ENCODE measurements at places on chromosomes 5 and 9.

GRCh38 chr5:140821375-140822280 is at the start of gene PCDHA5:
Gene PCDHA5, plus strand, starts transcription at chr5:140821613.
- peak; percentile 11 for DNase-seq

- DNase-seq: no peak
Measured at GRCh38 chr9:14989811-14990210, 79.6 kb upstream of the FREM1 start.

- no peak for DNase-seq
Measured at GRCh38 chr9:113322671-113323070, 17.4 kb downstream of the WDR31 start.

DNA sequence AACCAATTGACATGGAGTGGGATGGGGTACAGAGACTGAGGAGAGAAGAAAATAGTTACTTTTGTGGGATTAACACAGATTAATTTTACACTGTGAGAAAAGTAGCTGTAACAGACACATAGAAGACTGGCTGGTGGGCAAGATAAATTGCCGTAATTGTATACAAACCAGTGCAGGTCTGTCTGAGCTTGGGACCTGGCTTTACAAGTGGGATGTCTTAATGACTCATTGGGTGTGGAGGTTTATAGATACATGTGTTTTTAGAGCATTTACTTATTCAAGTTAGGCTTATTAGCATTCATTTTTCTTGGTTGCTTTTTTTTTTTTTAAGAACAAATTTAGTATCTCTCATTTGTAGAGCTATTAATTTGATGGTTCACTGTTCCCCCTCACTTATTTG is 37.5 kb downstream of the SLC44A1 start:
- DNase-seq: no peak

- no peak for DNase-seq
Measured at GRCh38 chr9:114210136-114210535, 54.8 kb downstream of the COL27A1 start.

- DNase-seq: no peak
Measured at GRCh38 chr9:114988962-114989599, 58.7 kb upstream of the TNFSF8 start.

GRCh38 chr9:126752881-126753670 is 51.8 kb upstream of the ZBTB43 start:
- no peak for DNase-seq

DNA sequence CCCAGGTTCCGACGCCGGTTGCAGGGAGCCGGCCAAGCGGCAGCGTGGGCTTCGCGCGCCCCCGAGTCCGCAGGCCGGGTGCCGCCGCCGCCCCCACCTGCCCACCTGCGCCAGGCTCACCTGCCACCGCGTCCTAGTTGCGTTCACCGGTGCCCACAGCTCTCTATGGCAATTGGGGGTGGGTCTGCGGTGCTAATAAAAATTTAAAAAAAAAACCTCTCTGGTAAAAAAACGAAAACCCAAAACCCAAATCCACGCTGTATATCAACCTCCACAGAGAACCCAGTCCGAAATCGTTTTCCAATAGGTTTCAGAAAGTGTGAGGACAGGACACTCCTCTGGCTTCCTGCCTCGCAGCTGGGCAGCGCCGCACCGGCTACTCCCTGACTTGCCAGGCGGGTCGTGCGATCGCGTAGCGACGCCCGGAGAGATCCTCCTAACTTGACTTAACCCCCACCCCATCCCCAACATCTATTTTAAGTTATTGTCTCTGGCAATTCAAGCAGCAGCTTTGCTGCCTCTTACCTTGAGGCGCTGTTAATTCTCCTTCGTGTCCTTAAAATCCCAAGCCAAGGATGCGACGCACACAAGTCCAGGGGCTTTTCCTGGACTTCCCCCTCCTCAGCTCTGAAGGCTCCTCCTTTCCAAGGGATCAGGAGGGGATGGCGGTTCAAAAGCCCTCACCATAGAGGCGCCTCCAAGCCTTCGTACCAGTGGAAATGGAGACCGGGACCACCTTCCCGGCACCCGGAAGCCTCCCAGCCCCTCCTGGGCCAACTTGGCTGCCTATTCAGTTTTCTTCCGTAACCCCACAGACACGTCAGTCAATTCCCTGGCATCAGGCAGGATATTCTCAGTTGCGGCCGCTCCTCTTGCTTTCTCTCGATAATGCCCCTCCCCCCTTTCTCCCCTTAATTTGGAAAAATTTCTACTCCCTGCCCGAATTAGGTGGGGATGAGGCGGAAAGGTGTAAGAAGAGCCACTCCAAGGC is 1639.4 kb upstream of the C9orf72 start:
- DNase-seq: peak; percentile 42

DNA sequence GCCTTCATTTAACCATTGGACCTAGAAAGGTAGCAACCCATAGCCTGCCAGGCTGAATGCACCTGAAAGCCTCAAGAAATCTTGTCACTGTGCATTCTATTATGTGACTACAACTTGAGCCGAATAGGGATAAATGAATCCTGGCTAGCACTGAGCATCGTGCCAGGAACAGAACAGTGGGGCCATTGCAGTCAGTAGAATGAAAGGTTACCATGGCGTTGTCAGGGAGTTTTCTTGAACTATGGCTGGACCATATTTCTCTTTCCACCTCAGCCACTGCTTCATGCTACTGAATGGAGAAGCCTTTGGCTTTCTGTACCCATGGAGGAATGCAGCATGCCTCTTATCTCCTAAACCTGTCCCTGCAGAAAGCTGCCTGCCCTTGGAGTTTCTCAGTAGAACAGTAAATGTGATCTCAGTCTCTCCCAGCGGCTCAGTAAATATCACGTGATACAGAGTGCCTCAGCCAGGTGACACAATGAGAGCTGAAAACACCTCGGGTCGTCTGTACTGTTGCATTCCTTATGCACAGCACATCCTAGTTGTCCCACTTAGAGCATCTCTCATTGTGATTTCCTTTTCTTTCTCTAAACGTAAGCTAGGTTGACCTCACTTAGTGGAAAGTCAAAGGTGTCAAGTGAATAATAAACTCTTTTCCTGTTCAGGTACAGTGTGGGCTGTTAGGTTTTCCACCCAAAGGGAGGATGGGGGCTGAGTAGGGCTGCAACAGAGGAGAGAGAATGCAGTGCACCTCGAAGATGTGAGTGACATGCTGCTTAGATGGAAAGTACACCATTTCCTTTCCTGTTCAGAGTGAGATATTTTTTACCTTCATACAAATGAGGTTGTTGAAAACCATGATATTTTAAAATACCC is 115.3 kb downstream of the MACIR start:
- no peak for DNase-seq

GRCh38 chr9:127589955-127590370 is 22.1 kb upstream of the STXBP1 start:
- peak; percentile 72 for DNase-seq

DNA sequence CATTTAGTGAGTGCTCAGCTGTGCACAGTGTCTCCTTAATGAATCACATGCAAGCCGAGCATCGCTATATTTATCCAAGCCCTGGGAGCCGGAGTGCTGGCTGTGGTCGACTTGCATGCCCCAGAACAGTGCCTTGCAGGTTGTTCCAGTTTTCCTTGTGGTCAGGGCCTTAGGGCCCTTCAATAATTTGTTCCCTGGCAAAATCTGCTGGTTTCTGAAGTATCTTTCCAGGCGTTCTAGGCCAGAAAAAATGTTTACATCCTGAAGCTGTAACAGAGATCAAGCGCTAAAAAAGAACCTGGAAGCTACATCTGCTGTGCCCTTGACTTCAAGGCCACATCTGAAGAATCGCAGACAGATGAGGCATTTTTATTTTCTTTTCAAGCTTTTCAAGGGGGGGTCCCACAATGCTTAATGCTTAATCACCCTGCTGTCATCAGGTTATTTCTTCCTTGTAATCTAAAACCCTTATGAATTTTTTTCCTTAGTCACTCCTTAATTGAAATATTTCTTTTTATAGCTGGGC is 105.8 kb downstream of the DOCK2 start:
- no peak for DNase-seq

DNA sequence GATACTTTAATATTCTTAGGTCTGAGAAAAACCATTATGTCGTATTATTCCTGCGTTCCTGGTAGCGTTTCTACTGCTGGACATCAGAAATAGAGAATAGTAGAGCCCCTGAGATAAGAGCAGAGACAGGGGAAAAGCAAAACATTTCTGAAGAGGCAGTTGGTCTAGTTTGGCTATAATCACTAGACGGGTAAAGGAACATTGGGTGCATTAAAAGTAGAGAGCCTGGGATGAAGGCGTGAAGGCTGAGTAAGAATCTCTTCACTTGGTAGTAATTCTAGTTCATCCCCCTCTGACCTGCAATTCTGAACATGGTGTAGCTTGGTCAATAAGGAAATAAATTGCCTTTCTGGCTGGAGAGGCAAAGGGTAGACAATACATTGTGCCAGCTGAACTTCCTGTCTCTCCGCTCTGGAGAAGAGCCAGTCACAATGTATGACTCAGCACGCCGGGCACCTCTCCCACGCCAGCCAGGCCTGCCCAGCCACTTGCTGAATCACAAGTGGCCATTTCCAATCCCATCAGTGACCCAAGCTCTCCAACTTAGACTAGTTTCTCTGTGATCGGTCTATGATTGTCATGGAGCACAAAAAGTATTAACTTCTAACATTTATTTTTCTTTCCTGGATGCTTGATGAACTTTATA is 75.4 kb downstream of the STK32A start:
- peak; percentile 13 for DNase-seq

- DNase-seq: no peak
Measured at GRCh38 chr5:175814691-175815090, 56.7 kb upstream of the CPLX2 start.

- DNase-seq: no peak
Measured at GRCh38 chr5:98977723-98978122, 48.9 kb upstream of the CHD1 start.

DNA sequence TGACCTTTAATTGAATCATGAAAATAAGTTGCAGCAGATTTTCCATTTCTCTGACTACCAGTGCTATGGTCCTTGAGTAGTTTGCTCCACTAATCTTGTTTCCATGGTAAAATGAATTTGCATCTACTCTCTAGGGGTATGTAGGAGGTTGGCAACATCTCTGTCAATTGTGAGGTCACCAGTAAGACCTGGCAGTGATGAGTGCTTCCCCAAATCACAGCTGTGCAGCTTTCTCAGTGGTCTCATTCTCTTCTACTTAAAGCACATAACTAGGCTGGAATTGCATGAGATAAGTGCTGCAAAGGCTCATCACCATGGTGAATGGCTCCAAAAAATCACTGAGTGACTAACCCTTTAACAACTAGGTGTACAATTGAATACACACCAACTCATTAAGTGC is 36.3 kb downstream of the ADAMTS19 start:
- no peak for DNase-seq

DNA sequence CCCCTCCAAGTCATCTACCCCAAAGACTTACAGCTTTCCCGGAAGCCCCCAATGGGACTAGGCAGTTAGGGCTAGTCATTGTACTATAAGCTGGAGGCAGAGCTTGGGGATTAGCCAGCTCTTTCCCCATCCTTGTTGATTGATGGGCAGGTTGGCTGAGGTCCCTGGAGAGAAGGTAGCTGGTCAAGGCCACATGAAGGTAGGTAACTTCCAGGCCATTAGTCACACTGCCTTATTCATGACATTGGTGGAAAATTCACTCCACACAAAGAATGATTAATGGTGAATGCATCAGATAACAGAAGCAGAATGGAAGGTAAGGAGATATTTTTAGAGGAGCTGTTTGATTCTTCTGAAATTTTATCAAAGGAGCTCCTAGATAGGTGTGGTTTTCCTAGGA is 49.5 kb upstream of the TGFBR1 start:
- DNase-seq: no peak

DNA sequence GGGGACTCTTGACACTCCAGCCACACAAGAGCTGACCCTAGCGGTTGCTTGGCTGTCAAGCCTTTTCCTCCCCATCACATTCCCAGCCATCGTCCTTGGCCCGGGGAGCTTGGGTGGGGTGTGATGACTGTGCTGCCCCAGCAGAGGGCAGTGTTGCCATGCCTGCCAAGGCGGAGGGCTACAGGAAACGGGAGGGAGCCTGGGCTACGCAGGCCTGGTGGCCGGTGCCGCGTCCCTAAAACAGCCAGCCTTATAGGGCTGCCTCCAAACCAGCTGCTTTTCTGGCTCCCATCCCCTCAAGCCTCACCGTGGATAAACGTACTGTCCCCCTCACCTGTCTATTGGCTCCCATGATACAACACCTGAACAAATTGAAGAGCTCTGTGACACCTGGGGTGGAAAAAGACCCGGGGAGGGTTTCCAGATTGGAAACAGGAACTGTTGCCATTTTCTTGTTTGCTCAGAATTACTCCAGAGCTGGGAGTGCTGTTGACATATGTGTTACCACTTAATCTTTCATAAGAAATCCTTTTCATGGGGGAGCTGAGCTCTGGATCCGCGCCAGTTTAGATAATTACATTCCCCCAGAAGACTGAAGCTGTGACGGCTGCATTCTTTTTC is 72.8 kb upstream of the ASTN2 start:
- DNase-seq: peak; percentile 87

GRCh38 chr9:34562135-34562745 is 27.3 kb downstream of the CNTFR start:
- DNase-seq: peak; percentile 77

GRCh38 chr9:111161015-111161415 is 122.7 kb upstream of the LPAR1 start:
- DNase-seq: no peak

DNA sequence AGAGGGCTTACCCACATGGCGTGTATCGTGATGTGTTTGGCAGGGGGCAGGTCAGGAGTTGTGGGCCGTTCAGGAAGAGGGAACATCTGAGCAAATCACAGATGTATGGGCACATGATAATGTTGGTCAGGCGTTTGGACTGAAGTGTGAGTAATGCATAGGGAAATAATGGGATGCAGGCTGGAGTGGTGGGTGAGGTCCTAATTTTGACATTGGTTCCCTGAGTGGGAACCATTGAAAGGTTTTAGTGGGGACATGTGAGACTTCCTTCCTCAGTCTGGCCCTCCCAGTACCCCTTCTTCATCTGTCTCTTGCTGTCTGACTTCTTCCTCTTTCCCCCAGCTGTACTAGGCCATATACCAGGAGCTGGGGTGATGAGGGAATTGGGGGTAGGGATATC is 7.6 kb downstream of the OTULIN start:
- no peak for DNase-seq

DNA sequence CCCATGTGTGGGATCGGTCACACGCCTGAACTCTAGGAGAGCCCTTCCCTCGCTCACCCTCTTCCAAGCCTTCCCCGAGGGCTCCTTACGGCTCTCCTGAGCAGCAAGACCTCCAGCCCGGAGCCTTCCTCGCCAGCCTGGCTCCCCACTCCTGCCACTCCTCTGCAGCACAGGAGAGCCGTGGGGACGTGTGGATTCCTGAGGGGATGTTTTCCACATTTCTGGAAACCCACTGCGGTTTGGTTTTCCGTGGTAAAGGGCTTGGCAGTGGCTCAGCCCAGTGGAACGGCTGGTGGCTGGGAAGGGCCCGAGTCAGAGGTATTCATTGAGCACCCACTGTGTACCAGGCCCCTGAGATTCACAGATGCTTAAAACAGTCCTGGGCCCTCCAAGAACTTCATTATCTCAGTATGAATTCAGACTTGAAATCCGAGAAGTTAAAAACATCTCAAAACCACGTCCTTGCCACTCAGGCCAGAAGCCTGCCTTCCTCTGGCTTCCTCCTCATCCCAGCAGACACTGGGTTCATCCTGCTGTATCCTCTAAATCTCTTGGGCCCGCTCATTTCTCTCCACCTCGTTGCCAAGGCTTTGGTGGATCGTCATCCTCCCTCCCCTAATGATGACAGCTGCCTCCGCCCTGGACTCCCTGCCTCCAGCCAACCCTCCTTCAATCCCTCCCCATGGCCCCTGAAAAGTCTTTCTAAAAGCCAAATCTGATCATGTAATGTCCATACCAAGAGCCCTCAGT is 109.6 kb downstream of the FGF18 start:
- DNase-seq: no peak
